ENCODE measurements at places on chromosomes 3 and 15. TPM values are rescaled to one million over a fixed set of nuclear protein-coding genes. Genes with fewer than 3 reads are reported as not detected.

TXNRD3 gene
- 15.7 TPM for total RNA-seq

GOLGA6L7 gene
- not detected for total RNA-seq

TLR9 gene
- total RNA-seq = under 0.01 TPM

CPA3 gene
- 1.6 TPM for total RNA-seq
